ENCODE measurements at places on chromosomes 13 and 19.

GRCh38 chr13:51562011-51562671, 22.1 kb upstream of the WDFY2 start:
- no peak for DNase-seq

DNA sequence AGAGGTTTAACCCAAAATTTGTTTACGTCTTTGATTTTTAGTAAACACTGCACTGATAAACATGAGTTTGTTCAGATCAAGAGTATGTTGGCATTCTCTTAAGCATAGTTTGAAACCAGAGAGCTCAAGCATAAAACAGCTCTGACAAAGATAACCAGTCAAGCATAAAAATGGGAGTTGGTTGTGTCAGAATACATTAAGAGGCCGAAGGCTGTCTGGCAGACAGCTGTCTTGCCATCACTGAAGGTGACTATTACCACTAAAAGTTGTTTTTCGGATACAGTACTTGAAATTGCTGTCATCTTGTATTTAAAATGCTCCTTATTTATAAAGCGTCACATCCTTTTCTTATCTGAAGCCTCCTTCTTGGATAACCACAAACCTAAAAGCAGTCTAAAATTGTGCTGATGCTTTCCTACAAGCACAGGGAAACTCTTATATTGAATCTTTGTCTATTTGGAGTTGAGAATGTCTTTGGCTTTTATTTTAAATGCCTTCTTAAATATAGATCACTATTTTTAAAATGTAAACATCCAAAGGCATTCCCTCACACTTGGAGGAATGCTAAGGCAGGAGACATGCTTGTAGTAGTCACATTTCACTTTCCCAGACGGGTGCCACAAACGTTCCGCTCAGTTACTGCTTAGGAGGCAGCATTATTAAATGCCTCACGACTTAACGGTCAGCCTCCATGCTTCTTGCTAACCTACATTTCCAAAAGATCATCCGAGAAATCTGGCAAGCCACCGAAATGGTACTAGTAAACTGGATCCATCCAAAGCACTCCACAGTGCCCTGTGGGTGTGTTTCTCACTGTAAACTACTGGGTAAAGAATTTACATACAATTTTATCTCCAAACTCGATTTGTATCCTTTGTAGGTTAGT, 1.5 kb downstream of the SMAD9 start:
- DNase-seq = peak; percentile 40

GRCh38 chr13:107170270-107170931, 602.5 kb upstream of the ARGLU1 start:
- DNase-seq = no peak

GRCh38 chr13:93881411-93881810, 598.1 kb downstream of the DCT start:
- no peak for DNase-seq

- DNase-seq = peak; percentile 28
Observed at GRCh38 chr13:41547251-41548000, 90.1 kb downstream of the RGCC start.

DNA sequence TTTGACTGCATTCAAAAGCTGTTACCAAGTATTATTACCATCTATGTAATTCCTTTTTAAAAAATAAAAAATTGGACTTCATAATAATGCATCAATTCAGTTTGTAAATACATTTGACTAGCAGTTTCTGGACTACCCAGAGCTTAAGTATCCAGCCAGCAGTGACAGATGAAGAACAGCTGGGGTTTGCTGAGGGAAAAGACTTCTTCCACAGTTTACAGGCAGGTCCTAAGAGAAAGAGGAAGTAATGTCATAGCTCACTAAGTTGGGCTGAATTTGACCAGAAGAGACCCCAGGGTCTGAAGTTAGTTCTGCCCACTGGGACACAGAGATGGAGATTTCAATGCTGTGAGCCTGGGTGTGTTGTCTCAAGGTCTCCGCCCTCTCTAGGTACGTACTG, 96.4 kb downstream of the MBNL2 start:
- no peak for DNase-seq

DNA sequence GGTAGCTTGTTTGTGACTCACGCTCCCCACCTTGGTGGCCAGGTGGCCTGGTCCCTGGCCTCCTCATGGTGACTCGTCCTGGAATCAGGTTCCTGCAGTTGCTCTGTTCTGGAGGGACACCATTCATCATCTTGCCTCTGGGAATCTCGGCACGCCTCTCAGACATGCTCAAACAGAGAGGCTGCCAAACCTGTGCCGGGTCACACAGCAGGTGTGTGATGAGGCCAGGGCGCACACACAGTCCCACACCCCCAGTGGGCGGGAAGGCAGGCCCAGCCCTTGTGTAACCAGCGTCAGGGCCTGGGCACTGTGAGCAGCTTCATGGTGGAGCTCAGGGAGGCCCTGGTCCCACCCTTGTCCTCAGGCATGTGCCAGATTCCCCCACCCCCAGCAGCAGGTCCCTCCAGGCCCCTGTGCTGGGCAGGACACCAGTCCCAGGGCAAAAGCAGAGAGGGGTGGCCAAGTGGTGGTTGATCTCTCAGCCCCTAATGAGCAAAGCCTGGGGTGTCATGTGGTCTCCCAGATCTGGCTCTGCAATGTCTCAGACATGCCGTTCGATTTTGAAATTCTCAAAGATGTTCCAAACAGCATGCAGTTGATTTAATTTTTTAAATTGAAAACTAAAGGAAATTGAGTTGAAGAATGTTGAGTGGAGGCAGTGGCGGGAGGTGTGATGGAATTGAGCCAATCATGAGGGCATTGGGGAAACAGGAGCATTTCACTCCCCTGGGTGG, 12.1 kb downstream of the CEBPA start:
- DNase-seq = no peak

- DNase-seq = no peak
Observed at GRCh38 chr13:29171244-29171643, 351.1 kb downstream of the MTUS2 start.

DNA sequence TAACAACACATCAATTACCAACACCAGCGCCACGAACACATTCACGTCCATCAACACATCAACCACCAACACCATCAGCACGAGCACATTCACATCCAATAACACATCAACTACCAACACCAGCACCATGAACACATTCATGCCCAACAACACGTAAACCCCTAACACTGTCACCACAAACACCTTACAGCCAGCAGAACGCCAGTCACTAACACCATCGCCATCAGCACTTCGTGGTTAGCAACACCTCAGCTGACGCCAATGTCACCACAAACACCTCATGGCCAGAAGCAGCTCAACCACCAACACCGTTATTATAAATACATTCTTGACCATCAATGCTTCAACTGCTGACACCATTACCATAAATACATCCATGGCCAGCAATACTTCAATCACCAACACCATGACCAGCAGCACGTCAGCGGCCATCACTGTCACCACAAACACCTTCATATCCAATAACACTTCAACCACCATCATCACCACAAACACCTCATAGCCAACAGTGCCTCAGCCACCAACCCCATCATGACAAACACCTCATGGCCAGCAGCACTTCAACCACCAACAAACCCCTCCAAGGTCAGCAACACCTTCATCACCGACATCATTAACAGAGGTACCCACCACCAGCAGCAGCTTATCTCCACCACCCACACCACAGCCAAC, 9.4 kb downstream of the FCER2 start:
- DNase-seq = no peak

GRCh38 chr13:91369441-91369831, 21.9 kb downstream of the MIR17HG start:
- DNase-seq = peak; percentile 79

- no peak for DNase-seq
Observed at GRCh38 chr19:45347570-45348366, 7.2 kb downstream of the KLC3 start.

DNA sequence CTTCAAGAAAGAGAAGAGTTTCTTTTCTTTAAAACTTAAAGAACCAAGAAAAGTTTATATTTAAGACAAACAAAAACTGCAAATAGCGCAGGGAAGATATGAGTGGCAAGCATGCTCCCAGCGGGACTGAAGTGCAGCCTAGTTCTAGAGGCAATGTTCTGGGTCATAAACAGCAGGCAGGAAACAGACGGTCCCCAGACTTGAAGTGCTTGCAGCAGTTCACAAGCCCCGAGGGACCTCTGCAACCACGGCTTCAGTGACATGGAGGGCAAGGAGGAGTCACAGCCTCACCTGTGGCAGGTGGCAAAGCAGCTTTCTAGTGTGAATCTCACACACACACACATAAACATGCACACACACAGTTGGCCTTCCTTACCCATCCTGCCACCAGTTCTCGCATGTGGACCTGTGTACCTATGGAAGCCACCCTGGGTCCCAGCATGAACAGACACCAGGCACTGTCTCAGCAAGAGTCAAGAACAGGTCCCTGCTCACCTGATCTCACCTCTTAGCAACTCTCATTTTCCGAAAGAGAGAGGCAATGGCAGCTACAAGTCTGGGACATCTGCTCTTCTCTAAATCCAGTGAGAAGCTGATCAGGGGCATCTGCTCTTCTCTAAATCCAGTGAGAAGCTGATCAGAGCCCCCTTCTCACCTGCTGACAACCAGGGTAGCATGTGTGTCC, 162.0 kb downstream of the EFNB2 start:
- DNase-seq = no peak

GRCh38 chr19:16402041-16402440, 69.7 kb downstream of the EPS15L1 start:
- no peak for DNase-seq

DNA sequence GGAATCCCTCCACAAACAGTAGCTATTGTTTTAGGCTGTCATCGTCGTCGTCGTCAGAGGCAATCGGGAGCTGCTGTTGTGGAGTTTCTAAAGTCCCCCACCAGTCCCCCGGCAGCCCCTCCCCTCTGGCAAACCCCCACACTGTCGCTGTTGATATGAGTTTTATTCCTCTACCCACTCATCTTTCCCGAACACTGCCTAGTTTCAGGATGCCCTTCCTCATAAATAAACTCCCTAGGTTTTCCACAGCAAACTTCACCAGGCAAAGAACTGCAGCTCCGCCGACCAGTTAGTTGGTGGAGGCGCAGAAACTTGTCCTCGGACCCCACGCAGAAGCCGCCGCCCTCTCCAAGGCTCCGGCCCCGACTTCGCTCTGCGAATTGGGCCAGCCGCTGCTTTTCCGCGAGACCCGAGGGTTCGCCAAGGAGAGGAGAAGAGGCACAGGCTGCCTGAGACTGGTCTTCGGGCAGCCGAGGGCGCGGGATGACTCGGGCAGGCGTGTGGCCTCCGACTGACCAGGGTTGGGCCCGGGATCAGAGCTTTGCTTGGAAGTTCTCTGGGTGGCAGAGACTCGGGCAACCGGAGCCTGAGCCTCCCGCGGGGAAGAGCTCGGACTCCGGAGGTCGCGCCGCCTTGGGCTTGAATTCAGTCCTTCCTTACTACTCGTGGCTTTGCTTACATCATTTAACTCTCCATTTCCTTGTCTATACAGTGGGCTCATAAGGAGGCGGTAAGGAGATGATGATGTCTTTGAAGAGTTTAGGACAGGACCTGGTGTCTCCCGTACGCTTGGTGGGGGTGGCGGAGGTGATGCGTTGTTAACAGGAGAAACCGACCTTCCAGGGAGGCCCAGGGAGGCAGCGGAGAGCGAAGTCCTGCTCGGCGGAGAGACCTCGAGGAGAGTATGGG, 7.9 kb downstream of the PDX1 start:
- no peak for DNase-seq

GRCh38 chr13:27954406-27954851, 14.7 kb downstream of the CDX2 start:
- DNase-seq = no peak

DNA sequence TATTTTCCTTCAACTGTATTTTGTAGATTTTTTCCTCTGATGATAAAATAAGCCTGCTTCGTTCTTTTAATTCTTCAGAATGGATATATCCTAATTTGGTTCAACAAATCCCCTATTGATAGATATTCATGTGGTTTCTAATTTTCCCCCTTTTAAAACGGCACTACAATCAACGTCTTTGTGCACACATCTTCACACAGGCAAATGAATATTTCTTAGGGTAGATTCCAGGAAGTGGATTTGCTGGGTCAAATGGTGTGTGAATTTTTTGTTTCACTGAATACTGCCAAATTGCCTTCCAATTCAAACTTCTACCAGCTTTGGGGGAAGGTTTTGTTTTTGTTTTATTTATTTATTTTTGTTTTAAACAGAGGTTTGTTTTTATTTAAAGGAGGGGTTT, 287.2 kb downstream of the FOXO1 start:
- DNase-seq = no peak

GRCh38 chr19:47626238-47626637, 17.3 kb downstream of the BICRA start:
- no peak for DNase-seq

GRCh38 chr19:45515081-45515624, 7.9 kb downstream of the VASP start:
- no peak for DNase-seq

DNA sequence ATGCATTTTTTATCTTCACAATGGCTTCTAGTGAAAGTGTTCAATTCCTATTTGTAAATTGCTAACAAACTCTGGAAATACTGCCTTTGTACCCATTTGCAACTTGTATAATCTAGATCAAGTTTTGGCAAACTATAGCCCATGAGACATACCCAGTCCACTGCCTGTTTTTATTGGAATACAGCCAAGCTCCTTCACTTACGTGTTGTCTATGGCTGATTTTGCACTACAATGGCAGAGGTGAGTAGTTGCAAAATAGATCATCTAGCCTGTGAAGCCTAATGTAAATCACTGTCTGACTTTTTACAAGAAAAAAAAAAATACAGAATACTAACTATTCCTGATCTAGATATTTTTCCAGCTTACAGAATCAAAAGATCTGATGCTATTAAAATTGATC, 37.1 kb downstream of the DZIP1 start:
- peak; percentile 73 for DNase-seq

- no peak for DNase-seq
Observed at GRCh38 chr13:61486496-61486895, 70.8 kb upstream of the PCDH20 start.

GRCh38 chr13:29279356-29280254, 315.9 kb downstream of the SLC7A1 start:
- DNase-seq = no peak

DNA sequence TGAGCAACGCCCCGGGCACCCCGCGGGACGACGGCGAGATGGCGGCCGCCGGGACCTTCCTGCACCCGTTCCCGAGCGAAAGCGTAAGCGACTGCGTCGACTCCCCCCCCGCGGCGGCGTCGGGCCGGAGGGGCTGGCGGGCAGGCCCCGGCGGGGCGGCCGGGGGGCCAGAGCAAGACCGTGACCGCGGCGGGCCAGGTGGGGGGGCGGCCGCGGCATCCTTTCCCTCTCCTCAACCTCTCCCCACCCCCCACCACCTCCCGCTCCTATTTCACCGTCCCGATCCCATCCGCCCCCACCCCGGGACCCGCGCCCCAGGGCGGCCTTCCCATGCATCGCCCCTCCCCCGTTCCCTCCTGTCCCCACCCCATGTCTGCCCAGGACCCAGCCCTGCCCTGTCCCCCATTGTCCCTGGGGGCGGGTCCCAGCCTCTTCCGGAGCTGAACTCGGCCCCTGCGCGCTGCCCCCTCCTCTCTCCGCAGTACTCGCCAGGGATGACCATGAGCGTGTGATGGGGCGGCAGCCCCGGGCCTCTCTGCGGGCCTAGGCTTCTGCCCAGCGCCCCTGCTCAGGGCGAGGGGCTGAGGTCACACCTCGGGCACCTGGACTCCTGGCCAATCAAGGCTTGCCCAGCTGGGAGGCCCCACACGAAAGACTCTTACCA, 4.1 kb downstream of the ISYNA1 start:
- no peak for DNase-seq
